ENCODE measurements at places on chromosomes 12 and 14.
A peak's percentile ranks its signal among the peaks of the same experiment; 100 is the strongest.

GRCh38 chr14:102696856-102697495 lies 80.3 kb upstream of the TRAF3 start:
- DNase-seq = no peak

DNA sequence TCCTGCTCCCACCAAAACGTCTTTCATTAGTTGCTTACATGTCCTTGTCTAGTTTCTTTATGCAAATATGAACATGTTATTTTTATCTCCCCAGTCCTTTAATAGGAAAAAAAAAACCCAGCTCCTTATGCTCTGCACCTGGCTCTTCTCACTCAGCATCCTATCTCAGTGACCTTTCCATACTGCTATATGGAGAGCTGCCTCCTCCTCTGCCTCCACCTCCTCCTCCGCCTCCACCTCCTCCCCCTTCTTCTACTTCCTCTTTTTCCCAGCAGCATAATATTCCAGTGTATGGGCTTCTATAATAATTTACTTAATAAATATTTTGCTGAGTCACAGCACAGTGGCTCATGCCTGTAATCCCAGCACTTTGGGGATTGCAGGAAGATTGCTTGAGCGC lies 31.5 kb downstream of the ABCB9 start:
- no peak for DNase-seq

DNA sequence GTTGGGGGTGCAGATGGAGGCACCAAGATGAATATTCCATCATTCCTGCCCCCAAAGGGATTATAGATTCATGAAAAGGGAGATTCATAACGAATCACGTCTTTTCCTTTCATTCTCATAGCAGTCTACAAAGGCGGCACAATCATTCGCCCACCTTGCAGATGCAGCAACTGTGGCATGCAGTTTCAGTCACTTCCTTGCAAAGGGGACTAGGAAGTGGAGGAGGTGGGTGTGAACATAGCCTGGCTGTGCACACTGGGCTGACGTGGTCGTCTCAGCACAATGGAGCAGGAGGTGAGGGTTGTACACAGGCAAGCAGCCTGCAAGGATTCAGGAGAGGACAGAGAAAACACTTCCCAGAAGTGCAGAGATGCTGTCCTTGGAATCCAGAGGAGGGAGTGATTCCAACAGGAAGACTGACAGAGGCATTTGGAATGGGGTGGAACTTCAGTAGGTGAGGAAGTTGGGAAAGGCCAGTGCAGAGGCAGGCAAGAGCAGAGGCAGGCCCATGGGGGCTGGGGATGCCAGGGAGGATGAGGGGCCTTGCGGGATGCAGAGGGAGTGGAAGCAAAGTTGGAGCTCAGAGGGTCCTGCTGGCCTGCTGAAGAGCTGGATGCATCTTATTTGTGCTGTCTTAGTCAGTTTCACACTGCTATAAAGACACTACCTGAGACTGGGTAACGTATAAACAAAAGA lies 21.9 kb upstream of the PPP2R5C start:
- DNase-seq = no peak

GRCh38 chr12:69351462-69352236 lies 3.5 kb downstream of the LYZ start:
- no peak for DNase-seq

- DNase-seq = no peak
These were observed 41.7 kb downstream of the NPAS3 start for GRCh38 chr14:32980178-32980901.

GRCh38 chr12:52266514-52266913 lies 7.9 kb upstream of the KRT86 start:
- DNase-seq = no peak

DNA sequence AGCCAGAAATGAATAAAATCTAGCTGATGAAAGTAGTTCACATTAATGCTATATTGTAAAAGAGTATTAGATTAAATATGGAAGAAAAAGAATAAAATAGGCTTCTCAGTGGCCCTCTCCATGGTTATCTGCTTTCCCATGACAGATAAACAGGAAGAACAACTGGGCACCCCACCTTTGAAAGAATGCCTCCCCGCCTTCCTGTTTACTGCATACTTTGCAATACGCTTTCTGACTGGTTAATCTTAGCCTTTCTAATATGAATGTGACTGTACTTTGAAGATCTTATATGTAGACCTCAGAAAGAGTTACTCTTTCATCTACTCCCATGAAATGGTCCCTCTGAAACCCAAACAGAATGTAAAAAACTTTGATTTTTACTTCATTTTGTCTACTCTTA lies 34.1 kb upstream of the DAAM1 start:
- DNase-seq = no peak

DNA sequence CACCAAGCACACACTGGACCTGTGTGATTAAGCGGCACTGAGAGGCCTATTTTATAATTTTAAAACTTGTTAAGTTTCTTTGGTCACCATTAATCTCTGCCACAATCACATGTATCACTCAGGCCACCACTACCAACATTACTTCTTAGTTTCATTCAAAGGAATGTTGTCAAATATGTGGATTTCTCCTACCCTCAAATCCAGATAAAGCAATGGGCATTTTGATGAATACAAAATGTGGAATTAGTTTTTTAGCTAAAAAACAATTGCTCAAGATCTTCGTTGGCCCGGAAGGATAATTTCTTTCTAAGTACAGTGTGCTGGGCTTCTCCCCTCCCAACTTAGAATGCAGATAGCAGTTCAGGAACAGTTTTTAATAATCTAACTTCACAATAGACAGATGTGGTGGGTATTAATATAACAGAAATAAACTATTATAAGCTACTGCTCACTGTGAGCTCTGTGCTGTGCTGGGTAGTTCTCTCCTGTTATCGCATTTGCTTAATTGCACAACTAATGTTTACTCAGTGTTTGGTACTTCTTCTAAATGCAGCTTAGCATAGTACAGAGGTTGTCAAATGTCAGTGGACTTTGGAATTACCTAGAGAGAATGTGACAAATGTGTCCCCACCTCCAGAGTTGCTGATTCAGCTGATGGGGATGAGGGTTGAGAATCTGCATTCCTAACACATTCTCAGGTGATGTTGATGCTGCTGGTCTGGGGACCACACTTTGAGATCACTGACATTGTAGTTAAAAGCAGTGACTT lies 266.7 kb upstream of the AMIGO2 start:
- DNase-seq = peak; percentile 53

GRCh38 chr12:8905546-8905945 lies 8.8 kb upstream of the PHC1 start:
- no peak for DNase-seq

DNA sequence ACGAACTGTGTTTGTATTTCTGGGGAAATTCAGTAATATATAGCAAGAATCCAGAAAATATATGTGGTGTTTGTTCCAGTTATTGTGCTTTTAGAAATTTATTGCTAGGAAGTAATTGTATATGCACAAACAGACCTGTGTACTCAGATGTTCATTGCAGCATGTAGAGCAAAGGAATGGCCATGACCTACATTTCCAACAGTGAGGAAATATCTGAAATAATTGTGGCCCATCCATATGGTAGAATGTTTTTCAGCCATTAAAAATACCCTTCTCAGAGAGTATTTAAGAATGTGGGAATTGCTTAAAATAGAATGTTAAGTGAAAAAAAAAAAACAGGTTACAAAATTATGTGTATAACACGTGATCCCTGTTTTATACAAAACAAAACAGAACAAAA lies 77.3 kb downstream of the TMX1 start:
- peak; percentile 48 for DNase-seq

GRCh38 chr14:53953002-53953827 lies 3.4 kb downstream of the BMP4 start:
- peak; percentile 90 for DNase-seq
